Naive thymus-derived CD8-positive, alpha-beta T cell (primary cell): ENCODE measurements at places on chromosomes 11 and 22.

- DNase-seq, result no peak
Measured at GRCh38 chr11:33970984-33971466, 79.1 kb upstream of the LMO2 start.

DNA sequence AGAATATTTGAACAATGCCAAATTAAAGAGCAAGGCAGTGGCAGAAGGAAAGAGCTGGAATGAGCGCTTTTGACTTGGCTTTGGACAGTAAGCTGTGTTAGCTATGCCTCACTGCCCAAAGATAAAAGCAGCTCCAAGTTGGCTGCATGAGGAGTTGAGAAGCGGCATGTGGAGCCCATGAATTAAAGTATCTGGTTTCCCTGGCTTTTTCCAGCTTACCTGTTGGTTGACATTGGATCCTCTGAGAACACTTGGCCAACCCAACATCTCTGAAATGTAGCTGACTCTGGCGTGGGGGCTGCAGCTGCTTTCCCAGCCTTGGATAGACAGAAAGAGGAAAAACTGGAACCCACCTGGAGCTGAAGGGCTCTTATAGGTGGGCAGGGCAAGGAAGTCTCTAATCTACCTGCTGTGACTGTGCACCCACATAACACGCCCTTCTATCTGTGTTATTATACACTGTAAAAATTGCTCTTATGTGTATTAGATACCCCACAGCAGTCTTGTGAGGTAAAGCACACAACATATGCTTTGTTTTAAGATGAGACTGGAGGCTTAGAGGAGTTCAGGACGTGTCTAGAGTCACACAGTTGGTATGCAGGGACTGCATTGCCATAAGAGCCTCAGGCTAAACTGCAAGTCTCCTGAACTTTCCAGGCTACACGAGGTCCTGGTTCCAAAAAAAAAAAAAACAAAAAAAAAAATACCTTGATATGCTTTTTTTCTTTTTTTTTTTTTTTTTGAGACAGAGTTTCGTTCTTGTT lies 5.8 kb downstream of the UBASH3B start:
- no peak for DNase-seq

- no peak for DNase-seq
Measured at GRCh38 chr11:8327761-8328192, 64.1 kb upstream of the LMO1 start.

DNA sequence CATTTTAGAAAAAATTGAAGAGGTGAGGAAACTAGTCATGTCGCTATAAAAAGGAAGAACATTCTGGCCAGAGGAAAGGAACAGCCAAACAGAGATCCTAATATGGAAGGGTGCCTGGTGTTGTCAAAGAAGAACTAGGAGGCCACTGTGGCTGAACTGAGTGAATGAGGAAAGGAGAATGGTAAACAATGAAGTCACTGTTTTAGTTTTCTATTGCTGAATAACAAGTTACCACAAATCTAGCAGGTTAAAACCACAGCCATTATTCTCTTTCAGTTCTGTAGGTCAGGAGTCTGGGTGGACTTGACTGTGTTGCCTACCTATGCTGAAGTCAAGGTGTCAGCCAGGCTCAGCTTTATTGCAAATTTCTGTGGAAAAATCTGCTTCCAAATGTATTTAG lies 549.3 kb upstream of the CCDC90B start:
- no peak for DNase-seq

DNA sequence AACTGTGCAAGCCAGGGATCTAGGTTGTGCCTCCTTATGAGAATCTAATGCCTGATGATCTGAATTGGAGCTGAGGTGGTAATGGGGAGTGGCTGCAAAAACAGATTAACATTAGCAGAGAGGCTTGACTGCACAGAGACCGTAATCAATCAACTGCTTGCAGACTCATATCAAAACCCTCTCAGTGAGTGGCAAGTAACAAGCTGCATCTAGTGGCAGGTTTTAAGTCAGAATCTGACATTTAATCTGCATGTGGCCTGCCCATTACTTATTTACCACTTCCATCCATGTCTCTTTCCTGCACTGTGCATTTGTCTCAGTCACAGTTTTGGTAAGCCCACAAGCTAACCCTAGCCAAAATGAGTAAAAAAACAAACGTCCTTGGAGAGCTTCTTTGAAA lies 11.2 kb downstream of the C11orf58 start:
- DNase-seq, result no peak

DNA sequence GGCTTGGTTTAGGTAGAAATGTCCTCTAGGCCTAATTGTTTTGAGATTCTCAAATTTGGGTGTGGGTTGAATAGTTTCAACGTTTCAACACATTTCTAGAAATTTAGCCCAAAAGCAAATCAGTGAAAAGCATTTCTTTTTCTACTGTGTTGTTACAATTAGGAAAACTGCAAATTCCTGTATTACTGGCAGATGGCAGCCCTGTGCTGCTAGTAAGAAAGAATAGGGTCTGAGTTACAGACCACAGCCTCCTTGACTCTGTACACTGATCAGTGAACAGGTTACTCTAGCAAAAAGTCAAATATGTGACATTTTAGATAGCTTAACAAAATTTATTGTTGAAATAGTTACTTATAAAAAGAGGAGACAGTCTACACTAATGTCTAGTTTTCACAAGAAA lies 703.0 kb downstream of the JRKL start:
- DNase-seq, result no peak

DNA sequence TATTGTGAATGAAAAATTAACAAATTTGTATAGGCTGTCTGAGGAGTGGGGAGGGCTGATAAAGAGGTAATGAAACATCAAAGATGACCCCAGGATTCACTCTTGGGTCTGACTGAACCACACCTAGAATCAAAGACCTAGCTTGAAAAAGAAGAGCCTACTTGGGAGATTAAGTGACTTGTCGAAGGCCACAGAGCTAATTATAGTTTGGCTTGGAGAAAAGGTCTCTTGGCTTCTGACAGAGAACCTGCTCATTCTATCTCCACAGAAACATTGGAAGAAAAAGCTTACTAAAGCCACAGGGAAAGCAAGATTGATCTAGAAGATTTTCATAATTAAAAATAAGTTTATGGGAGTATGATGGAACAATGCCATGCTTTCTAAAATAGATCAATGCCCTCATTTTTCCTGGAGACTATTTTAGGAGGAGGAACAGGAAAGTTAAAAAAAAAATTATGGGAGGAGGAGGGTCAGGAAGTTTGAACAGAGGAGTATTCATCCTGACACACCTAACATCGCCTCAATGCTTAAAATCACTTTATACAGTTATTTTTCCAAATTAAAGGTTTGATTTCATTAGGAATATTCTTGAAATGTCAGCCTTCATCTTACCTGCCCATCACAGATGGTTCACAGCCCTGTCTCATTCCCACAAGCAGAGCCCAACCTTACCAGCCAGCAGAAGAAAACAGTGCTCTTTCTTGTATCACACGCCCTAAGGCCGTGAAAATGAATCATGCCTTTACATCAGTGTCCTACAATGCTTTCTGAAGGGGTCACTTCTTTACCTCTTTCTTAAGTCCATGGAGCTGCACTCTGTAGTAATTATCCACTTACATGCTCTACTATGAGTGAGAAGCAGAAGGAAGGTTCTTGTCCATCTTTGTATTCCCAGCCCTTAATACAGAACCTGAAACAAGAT lies 231.1 kb upstream of the MPPED2 start:
- DNase-seq, result no peak

- DNase-seq, result no peak
Measured at GRCh38 chr11:35458846-35459245, 39.5 kb upstream of the SLC1A2 start.
